ENCODE measurements at places on chromosomes 16 and 17. TPM values are rescaled to one million over a fixed set of nuclear protein-coding genes. Genes with fewer than 3 reads are reported as not detected.

DNA sequence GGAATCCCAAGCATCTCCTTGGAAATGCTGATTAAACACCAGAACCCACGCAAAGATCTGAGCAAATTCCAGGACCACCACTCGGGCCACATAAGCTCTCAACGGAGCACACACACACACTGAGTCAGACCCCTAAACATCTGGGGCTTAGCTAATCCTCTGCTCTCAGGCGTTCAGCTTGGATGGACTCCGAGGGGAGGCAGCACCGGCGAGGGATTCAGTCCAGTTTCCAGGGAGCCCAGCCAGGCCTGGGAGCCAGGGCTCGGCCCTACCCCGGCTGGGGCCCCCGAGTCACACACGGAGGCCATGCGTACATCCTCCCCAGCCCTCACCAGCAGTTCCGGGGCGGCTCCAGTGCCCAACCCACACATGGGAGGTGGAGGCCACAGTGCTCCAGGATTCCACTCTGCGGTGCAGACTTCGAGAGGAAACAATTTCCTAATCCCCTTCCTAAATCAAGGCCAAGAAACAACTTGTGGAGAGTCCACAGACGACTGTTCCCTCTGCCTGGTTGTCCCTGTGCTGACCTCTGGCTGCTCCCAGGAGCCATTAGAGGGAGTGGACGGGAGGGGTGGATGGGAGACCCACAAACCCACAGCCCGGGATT lies 70.5 kb downstream of the GAS7 start:
- DNase-seq: no peak

KRTAP4-1 gene
- total RNA-seq: not detected

PRDM7 gene
- total RNA-seq: not detected

- no peak for DNase-seq
Measured at GRCh38 chr16:27980919-27981700, 82.4 kb downstream of the GSG1L start.

- DNase-seq: no peak
Measured at GRCh38 chr17:72205357-72205756, 84.5 kb downstream of the SOX9 start.

GRCh38 chr16:51967646-51968045 lies 579.3 kb downstream of the TOX3 start:
- no peak for DNase-seq

DNA sequence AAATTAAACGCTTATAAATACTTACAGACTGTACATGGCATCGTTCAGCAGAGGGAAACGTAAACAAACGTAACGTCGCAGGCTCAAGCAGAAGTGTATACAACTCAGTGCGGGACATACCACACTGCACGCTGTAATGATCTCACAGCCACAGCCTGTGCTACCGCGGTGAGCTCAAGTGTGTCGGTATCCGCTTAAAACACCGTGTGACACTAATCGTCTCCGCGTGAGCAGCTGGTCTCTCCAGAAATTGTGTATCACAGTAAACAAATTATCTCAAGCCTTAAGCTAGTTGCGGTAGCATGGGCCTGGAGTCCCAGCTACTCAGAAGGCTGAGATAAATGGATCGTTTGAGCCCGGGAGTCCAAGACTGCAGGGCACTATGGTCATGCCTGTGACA lies 115.3 kb downstream of the ANKRD11 start:
- no peak for DNase-seq

- peak; percentile 57 for DNase-seq
Measured at GRCh38 chr16:55370762-55371482, 46.9 kb downstream of the IRX6 start.

- DNase-seq: no peak
Measured at GRCh38 chr16:81767987-81768592, 11.0 kb upstream of the PLCG2 start.

TMEM204 gene
- total RNA-seq: 20.8 TPM

DNA sequence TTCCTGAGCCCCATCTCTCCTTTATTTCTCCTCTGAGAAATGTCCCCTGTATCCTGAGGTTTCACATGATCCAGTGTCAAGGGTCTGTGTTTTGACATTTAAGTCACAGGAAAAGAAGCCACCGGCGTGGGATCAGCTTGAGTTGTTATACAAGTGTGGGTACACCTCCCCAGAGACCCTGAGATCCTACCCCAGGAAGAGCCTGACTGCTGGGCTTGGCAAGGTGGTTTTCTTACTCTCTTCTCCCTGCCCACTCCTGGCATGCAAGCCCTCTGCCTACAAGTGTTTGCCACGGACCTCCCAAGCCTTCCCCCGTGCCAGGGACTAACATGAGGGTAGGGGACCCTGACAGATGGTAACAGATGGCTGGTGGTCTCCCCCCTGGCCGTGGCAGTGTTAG lies 2.8 kb upstream of the ARHGAP27 start:
- no peak for DNase-seq

DNA sequence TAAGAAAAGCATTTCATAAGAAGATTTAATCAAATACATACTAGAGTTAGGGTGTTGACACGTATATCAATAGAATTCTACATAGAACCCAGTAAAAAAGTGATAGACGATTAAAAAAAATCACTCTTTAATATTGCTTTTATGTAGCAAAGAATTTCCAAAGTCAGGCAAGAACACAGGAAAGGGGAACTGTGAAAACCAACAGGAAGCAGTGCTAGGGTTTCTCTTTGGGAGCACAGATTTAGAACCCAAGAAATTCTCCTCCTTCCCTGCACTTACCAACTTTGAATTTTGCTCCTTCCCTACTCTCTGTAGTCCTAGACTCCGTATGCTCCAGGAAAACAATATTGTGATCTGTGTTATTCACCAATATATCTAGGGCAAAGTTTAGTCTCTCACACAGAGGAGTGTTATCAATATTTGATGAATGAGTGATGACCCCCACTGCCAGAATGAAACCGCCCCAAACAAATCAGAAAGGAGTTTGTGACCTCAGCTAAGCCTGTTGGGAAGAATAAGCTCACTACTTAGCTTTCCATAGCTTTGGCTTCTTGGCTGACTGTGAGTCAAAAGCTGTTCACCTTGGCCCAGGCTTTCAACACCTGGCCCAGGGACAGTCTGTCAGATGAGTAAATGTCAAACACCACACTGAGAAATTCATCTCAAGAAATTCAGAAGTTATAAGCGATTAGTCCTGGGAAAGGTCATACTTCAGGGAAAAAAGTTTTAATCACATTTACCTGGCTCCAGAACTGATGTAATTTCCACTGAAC lies 8.6 kb downstream of the RFWD3 start:
- no peak for DNase-seq

DNA sequence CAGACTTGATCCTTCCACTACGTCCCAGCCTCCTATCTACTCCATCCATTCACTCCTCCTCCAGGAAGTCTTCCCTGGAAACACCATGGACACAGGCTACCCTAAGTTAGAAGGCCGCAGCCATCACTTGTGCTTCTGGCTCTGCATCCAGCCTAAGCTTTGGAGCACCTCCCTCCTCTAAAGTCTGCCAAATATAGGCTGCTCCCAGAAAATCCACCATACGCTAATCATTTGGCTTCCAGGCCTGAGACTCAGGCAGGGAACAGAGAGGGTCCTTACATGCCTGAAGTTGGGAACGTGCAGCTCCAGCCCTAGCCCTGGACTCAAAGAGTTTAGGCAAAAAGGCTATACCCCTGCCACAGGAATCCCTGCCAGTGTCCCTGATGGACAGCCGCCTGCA lies 6.7 kb downstream of the PCGF2 start:
- no peak for DNase-seq

ANKRD40 gene
- 49.8 TPM for total RNA-seq

DNA sequence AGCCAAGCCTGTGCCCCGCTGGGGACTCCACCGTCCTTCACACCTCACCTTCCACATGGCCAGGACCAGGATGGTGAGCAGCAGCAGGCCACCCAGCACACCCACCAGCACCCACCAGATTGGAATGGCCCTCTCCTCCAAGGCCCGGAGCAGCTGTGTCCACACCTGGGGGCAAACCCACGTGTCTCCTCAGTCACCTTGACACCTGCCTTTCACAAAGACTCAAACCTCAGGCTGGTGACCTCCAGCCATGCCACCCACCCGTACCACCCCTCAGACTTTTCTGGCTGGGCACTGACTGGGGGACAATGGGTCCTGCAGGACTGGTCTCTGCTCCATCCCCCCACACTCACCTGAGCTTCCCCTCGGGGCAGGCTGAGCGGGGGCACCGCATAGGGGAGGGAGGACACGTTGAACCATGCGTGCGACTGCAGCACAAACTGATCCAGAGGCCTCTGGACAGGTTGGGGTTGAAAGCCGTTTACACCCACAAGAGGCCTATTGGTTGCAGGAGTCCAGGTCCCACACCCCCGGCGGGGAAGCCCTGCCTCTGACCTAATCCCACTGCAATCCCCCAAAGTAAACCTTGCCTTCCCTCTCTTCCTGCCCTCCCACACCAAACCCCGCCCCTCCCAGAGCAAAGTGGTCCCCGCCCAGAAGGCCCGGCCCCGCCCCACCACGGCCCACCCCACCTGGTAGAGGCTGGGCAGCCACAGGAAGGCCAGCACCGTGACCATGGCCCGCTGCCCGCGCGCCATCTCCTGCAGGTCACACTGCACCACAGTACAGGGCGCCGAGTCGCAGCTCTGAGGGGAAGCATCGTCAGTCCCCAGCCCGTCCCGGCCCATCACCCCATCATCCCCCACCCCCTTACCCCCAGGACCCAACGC lies 10.9 kb upstream of the FAM171A2 start:
- DNase-seq: no peak

Data from activated CD4-positive, alpha-beta T cell treated with anti-CD3 and anti-CD28 coated beads, Interleukin-2, amount 10 ng/mL, durations not matched to agents 24 days and 14 days (primary cell).